ENCODE measurements at places on chromosomes 5 and 9.

DNA sequence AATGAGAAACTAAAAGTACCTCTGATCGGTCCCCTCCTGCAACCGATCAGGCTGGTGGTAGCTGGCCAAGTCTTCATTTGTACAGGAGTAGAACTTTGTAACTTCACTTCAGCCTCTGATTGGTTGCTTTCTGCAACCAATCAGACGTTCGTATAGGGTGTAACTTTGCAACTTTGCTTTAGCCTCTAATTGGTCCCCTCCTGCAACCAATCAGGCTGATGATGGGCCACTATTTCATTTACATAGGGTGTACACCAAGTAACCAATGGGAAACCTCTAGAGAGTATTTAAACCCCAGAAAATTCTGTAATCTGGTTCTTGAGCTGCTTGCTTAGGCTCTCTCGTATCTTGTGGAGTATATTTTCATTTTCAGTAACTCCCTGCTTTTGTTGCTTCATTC is 445.5 kb downstream of the MED10 start:
- no peak for DNase-seq

- DNase-seq = no peak
These were observed 738.2 kb downstream of the BRINP1 start for GRCh38 chr9:118630931-118631595.

- DNase-seq = no peak
These were observed 98.6 kb upstream of the SLC25A48 start for GRCh38 chr5:135735831-135736230.

- no peak for DNase-seq
These were observed 25.4 kb downstream of the ADAMTS2 start for GRCh38 chr5:179319741-179320281.

DNA sequence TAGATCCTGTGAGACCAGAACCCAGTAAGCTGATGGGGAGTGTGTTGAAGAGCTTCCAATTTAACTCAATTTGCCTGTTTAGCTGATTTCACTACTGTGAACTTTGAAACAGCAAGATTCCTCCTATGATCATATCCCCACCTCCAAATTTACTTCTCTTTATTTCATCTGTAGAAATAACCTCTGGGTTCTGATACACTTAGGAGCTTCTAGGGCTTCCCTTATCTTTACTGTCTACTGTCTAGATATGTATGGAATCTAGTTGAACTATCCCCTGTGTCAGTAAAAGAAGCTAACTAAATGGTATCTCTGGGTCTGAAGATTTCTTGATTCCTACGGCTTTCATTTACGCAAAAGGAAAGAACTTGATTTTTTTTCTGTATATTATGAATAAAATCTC is 116.8 kb downstream of the GCNT1 start:
- DNase-seq = no peak

DNA sequence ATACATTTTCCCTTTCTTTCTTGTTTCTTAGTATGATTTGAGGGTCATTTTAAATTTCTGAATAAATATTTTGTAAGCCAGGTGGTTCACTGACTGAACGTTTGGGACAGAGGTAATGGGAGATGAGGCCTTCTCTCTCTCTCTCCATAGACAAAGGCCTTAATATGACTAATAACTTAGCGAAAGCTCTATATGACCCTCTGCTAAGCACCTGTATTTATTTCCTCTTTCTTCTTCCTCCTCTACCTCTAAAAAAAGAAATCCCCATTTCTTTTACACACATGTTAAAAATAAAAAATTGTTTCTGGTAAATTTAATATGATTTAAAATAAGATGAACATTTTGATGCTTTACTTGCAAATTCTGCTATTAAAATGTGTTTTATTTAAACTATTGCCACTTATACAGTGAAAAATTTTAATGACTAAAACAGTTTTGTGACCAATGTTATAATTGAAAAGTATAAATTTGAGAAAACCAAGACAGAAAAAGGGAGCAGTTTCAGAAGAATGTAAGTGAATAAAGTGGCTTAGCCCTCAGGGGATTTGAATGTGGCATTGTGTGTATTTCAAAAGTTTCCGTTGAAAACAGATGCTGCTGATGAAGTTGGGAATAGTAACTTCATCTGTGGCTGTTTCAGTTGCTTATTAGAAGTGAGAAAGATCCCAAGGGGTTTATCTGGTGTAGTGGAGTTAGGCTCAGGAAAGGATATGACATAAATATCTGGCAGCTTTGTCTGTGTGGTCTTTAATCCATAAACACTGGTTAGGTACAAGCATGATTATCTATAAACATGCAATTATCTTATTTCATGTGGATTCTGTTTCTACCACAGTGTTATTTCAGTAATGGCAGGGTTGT is 128.6 kb upstream of the GRHPR start:
- DNase-seq = no peak

DNA sequence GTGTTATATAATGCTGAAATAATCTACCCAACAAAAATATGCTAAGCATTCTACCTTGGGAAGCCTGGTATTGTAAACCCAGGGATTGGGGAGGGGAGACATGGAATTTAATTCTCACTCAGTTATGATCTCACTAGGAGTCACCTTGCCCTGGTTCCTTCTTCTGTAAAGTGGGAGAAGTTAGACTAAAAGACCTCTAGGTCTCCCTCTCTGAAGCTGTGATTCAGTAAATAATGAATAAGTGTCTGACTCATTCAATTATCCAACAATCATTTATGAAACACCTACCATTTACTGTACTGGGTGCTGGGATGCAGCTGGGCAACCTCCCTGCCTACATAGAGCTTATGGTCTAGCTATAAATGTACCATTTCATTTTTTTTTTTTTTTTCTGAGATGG is 20.2 kb upstream of the SPARC start:
- DNase-seq = no peak

DNA sequence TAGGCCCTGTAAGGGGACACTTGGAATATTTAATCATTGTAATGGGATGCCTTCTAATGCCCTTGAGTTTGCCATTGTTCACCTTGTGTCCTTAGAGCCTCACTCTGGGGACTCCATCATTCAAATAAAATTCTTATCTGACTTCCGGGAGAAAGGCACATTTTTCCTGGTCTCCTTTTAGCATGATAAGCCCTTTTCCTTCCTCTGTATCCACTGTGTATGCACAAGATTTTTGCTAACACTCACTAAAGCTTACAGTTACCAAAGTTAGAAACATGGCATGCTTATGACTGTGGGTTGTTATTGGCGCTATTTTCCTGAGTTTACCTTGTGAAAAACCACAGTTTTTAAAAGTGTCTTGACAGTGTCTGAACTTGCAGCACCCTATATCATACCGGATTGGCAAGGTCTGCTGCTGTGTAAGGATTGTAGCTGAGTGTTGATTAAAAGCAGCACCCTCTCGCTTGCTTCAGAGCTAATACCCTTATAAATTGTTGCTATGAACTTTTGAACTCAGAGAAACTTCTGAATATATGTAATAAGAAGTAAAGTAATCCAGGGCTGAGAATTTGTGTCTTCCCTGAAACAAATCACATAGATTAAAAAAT is 46.4 kb downstream of the SNCAIP start:
- no peak for DNase-seq

GRCh38 chr5:102314328-102314727 is 18.2 kb upstream of the SLCO4C1 start:
- DNase-seq = no peak

DNA sequence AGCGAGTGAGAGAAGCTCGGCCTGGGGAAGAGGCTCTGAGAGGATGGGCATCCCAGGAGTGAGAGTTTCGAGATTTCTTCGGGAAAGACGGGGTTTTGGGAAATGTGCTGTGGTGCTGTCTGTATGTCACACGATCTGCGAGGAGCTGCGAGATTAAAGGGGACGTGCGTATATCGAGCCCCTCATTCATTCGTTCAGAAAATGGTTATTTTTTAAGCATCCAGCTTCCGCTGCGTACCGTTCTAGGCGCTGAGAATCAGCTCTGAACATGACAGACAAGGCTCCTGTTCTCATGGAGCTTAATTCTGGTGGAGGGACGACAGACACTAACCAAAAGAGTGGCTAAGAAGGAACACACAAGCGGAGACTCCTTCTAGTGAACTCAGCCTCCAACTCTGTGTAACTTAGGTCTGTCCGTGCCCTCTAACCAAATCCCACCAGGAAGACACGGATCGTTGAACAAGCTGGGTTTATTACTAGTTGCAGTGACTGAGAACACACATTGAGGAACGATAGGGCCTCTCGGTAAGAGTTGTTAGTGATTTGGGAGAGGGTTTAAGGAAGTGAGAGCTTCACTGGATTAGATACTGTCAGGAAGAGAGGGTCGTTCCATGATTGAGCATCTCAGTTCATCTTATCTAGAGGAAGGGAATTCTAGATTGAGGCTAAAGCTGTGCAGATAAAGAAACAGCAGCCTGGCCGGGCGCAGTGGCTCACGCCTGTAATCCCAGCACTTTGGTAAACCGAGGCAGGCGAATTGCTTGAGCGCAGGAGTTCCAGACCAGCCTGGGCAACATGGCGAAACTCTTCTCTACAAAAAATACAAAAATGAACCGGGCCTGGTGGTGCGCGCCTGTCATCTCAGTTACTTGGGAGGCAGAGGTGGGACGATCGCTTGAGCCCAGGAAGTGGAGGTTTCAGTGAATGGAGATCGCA is 1.0 kb upstream of the FBXW11 start:
- no peak for DNase-seq

DNA sequence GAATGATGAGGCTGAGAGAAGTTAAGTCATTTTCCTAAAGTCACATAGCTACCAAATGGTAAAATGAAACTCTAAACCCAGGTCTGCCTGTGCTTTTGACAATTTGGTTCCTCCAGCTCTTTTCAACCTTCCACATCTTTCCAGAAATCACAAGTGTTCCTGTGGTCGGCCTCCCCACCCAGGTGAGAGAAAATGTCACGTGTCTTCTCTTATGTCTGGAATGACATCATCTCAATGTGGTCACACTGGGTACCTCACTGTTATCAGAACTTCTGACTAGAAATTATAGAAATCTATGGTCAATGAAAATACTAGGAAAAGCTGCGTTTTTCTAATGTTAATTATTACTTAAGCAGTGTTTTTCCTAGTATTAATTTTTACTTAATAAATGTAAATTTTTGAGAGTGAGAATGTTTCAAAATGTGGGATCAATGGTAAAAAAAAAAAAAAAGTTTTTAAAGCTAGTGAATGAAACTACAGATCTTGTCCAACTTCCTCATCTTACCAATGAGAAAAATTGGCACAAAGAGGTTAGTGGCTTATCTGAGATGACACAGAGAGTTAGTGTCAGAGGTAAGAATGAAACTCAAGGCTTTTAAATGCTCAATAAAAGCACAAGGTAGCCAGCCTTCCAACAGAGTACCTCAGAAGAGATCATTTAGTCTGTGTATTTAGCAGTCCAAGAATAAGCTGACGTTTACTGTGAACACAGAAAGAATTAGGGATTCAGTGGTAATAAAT is 228.7 kb upstream of the NR4A3 start:
- no peak for DNase-seq

DNA sequence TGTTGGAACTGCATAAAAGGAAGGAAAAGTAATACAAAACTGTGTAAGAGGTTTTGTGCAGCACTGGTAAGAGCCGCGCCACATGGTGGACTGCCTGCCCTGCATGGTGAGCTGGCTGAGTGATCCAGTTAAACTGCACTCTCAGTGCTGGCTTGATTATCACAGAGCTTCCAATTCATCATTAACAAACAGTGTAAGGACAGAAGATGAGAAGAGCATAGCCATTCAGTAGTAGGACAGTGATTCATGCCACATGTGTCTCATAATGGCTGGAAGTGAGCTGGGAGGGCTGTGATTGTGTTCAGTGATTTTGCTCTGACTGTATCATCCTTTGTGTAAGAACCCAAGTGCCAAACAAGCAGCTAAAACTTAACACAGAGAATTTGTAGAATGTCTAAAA is 14.1 kb downstream of the ASPN start:
- DNase-seq = no peak

DNA sequence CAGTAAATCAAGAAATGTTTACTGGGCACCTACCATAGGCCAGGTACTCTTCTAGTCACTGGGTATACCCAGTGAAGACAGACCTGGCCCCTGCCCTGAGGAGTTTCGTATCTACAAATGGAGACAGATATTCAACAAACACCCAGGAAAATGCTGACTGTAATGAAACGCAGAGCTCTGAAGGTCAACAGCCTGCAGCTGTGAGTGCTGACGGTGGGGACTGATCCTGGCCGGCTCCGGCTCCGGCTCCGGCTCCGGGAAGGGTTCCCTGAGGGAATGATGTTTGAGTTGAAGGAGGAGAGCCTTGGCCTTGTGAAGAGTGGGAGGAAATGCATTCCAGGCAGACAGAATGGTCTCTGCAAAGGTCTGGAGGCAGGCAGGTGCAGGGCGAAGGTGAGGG is 23.1 kb downstream of the FGFR4 start:
- DNase-seq = no peak

DNA sequence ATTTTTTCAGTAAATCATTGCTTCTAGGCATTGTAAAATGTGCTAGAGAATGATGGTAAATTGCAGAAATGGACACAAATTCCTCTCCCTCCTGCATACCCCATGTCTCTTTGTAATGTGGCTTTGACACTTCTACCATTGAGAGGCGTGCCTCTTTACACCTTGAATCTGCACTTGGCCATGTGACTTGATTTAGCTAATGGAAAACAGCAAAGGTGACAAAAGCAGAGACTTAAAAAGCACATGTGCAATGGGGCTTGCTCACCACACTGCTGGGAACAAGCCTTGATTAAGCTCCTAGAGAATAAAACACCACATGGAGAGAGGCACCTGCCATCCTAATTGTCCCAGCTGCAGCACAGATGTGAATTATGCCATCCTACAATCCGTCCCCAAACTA is 69.9 kb upstream of the NAA35 start:
- no peak for DNase-seq

DNA sequence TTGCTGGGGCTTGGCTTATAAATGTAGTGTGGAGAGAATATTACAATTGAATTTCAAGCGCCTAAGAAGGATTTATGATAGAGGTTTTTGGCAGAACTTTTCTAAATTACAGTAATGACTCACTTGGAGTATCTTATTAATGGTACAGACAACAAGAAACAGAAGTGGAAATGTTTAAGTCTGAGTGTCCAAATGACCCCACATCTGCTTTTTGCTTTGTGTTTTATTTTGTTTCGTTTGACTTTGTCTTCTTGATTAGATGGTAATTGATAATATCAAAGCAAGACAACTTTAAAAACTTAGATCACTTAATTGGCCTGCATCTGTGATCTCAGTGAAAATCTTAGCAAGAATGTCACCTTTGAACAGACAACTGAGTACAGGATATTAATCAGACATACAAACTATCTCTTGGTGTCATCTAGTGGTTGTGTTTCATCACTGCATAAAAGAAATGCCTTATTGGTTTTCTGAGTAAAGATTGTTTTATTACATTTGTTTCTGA is 577.4 kb downstream of the ISL1 start:
- no peak for DNase-seq
